NCI-H187 (cell line): ENCODE measurements at places on chromosomes 6 and 20.

- no peak for DNase-seq
Measured at GRCh38 chr6:170189236-170189635, 101.6 kb downstream of the DLL1 start.

DNA sequence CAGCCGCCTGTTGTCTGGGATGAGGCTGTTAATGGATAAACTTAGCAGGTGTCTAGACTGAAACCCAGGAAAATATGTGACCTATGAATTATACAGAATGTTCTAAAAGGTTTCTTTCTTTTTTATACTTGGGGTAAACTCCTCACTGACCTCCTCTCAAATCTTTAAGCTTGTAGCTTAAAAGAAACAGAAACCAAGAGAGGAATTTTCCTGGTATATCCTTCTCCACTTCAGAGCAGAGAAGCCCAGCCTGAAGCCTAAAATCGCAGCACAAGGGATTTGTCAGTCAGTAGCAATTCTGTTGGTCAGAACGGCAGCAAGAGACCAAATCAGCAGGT, 99.4 kb upstream of the RIPOR2 start:
- no peak for DNase-seq

- peak; percentile 1 for DNase-seq
Measured at GRCh38 chr6:30154709-30155519, 6.1 kb downstream of the TRIM10 start.

DNA sequence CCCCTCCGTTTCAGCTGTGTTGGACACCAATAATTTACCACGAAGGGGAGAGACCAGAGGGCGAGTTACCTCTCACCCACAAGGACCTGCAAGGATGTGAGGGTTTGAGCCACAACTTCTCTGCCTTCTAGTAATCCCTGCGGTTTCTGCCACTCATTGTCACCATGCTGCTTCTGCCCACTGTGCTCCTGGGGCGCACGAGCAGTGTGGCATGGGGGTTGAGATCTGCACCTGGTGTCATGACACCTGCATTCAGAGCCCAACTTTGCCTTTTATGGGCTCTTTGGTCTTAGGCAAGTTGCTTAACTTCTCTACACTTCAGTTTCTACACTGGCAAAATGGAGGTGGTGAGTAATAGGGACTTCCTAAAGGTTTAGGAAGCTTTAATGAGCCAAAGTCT, 84.9 kb downstream of the SOBP start:
- no peak for DNase-seq

GRCh38 chr6:4965562-4966389, 38.1 kb downstream of the RPP40 start:
- DNase-seq, result no peak

GRCh38 chr6:43493833-43494232, 16.3 kb downstream of the LRRC73 start:
- DNase-seq, result no peak

GRCh38 chr20:48265791-48266190, 480.5 kb upstream of the SULF2 start:
- no peak for DNase-seq

GRCh38 chr6:132937466-132937906, 123.1 kb downstream of the RPS12 start:
- DNase-seq, result peak; percentile 36

GRCh38 chr20:52152921-52153320, 38.7 kb downstream of the ZFP64 start:
- DNase-seq, result no peak

DNA sequence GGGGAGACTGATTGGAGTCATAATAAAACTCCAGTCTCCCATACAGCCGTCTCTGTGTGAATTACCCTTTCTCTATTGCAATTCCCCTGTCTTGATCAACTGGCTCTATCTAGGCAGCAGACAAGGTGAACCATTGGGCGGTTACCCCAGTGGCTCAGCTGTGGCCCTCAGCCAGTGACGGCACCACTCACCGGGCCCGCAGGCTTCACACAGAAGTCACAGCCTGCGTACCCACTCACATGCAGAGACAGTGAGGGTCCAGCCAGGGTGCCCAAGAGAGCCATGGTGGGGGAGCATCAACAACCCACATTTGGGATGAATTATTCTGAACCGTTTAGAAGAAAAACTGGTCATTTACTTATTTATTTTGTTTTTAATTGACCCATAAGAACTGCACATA, 78.5 kb downstream of the WDR27 start:
- no peak for DNase-seq

GRCh38 chr6:55012454-55012853, 161.9 kb upstream of the HCRTR2 start:
- no peak for DNase-seq

DNA sequence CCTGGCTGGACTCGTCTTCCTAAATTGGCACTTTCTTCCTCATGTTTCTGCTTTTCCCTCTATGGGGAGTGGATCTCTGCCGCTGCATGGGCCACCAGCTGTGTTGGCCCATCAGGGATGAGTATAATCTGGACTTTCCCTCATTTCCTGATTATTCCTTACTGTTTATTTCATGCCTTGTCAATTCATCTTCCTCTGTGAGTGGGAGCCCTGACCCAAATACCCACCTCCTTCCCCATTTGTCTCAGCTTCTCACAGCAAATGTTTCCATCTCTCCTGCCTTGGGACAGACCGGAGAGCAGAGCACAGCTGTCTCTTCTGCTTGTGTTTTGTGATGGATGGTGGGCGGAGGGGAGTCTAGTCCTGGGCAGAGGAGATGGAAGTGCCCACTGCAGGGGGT, 212.7 kb downstream of the UST start:
- no peak for DNase-seq

DNA sequence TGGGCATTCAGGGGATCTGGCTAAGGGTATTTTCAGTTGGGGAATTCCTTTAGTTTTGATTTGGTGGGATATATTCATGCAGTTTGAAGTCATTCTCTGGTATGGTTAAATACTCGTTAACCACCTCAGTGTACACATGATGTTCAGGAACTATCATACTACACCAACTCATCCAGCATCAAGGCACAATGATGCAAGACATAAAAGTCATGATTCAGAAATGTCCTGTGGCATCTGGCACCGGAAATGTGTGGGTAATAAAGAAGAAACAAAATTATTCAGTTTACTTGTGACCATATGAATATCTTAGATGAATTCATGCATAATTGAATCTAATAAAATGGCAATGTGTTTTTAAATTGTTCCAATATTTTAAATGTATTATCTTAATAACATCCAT, 129.0 kb upstream of the BMP5 start:
- DNase-seq, result no peak

- DNase-seq, result no peak
Measured at GRCh38 chr6:45450831-45451230, 73.1 kb upstream of the SUPT3H start.

DNA sequence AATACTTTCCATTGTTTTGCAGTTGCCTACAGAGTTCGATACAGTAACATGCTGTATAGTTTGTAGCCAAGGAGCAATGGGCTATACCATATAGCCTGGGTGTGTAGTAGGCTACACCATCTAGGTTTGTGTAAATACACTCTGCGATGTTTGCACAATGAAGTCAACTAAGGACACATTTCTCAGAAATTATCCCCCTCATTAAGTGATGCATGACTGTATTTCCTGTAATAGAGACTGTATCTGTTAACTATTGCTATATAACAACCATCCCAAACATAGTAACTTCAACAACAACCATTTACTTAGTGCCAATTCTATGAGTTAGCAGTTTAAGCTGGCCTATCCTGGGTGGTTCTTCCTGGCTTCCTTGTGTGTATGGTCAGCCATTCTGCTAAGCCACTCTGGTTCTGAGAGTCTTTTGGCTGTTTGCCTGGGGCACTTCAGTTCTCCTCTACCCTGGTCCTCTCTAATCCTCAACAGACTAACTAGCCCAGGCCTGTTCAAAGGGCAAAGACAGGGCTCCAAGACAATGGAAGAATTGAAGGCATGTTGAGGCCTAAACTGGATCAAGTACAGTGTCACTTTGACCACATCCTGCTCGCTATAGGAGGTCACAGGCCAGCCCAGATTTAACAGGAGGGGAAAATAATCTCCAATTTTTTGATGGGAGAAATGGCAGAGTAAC, 124.0 kb downstream of the PLCB1 start:
- DNase-seq, result peak; percentile 3

GRCh38 chr6:10138917-10139316, 276.0 kb downstream of the TFAP2A start:
- no peak for DNase-seq
